ENCODE measurements at places on chromosomes 3 and 15.
A peak's percentile ranks its signal among the peaks of the same experiment; 100 is the strongest.

DNA sequence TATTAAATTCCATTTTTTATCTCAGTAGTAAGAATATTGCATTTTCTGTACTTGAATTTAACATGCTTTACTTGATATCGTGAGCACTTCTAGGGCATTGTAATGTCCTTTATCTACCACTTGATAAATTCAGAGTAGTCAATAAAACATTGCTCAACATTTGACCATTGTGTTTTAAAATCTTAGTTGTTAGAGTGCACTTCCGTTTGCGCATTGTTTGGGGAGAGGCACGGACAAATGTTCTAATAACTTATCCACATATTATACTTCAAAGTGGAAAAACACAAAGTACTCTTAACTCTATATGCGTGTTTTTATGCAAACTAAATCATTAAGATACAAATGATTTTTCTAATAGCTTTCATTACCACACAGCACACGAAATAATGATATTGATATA lies 419 bp downstream of the FAM227B start:
- peak; percentile 0 for DNase-seq

DNA sequence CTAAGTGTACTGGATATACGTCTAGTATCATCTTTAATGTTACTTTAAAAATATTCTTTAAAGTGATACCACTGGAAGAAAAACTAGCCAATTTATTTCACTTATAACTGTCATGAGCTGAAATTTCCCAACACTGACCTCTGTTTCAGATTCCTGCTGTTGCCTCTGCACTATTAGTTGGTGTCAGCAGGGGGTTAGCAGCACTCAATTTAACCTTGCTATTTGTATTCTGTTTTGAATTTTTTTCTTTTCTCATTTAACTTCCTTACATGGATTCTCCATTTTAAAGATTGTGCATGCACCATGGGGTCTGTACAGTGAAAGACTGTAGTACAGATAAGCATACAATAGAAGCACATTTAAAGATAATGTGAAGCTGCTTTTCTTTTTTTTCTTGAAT lies 169.2 kb downstream of the UBE2E2 start:
- no peak for DNase-seq

DNA sequence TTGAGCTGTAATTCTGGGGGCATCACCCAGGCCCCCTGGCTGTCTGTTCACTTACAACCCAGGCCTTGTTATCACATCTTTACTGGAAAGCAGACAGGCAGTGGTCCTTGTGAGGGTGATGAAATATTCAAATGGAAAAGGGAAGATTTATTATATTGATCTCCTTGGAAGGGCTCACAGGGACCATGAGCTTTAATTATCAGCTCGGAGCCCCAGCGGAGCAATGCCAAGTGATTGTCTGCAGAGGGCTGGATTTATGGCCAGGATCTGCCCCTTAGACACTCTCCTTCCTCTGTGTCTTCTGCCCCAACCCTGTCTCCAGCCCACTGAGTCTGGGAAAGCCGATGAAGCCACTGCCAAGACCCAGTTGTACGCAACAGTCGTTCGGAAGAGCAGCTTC lies 31.9 kb downstream of the CCDC33 start:
- no peak for DNase-seq

GRCh38 chr3:52471371-52472238 lies 16.2 kb downstream of the NISCH start:
- DNase-seq, result no peak

- DNase-seq, result no peak
These were observed 62.5 kb downstream of the ALCAM start for GRCh38 chr3:105429034-105429762.

GRCh38 chr3:100086401-100086800 lies 27.9 kb downstream of the FILIP1L start:
- no peak for DNase-seq

DNA sequence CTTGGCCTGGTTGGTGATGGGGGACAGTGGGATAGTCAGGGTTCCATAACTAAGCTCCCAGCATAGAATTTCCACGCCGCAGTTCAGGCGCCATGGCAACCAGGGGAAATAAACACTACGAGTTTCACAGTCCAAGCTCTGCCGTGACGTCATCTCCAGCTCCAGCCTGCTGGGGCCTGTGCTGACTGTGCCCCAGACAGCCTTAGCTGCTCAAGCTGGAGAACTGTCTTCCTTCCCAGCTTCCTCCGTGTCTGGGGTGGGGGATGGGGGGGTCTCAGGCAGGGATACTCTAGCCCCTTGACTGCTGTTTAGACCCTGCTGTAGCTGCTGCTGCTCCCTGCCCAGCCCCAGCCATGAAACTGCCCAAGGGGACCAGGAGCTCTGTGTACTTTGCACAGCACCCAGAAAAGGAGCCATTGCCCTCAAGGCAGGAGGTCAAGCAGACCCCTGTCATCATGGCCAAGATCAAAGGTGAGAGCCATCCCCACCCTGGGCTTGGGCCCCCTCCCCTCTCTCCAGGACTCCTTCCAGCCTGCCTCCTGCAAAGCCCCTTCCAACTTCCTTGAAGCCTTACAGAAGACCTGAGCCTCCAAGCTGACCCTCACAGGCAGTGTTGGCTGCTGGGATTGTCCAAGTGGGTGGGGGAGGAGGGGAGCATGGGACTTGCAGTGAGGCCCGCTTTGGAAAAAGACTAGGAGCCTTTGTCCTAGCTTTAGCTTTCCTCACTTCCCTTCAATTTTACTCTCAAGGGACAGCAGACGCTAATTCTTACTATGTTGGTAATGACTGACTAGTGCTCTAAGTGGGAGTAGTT lies 11.4 kb upstream of the CSPG4 start:
- no peak for DNase-seq

DNA sequence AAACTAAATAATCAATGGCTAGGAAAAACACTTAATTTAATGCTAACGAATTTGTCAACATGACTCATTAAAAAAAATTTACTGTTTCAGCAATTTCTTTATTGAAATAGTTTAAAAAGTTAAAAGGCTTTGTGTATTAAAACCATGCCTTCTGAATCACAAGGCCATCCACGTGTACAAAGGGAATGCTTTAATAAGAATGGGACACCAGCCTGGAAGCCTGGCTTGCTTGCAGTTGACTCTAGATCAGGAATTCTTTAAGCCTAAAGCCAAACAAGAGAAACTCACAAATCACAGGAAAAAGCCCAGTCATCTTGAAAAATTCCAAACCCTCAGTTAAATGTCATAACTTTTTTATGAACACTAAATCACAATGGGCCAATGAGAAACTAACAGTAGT lies 137.6 kb downstream of the PEAK1 start:
- no peak for DNase-seq

DNA sequence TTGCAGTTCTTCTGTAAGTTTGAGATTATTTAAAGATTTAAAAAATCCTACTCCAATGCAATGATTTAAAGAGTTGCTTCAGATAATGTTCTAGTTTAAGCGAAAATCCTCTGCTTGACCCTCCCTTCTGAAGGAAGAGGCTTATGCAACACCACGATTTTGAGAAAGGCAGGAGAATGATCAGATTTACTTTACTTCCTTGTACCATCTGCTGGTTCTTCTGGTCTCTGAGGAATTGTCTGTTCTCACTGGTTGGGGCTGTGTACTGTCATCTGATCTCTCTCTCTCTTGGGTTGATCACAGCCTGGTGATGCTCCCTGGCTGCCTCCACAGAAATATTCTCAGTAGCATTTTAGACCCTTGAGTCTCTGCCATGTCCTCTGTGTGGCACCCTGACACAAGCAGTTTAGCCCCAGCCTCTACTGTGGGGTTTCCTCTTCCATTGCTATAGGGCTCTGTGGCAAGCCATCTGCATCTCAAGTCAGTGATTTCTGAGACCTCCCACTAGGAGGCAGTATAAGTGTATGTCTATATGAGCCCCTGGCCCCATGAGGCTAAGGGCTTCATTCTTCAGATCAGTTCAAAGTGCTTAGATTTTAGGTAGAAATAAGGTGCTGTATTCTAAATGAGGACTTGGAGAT lies 50.8 kb upstream of the PLAAT1 start:
- no peak for DNase-seq

DNA sequence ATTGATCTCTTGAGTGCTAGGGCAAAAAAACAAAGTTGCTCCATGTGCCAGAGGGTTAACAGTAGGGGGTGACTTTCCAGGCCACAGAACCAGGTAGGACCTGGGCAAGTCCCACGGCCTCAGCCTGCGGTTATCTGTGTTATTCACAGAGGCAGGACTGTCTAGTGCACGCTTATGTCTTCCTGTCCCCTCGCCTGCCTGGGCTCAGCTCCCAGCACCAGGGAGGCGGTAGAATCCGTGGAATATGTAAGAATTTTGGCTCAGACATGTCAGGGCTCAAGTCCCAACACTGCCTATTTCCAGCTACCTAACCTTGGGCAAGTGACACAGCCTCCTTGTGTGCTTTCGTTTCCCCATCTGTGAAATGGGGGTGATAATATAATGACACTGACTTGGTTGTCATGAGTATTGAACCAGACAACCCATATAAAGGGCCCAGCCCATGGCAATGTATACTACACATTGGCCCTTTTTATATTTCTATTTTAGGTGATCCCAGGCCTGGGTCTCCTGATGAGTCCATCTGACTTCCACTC lies 44.3 kb upstream of the FLNB start:
- no peak for DNase-seq

DNA sequence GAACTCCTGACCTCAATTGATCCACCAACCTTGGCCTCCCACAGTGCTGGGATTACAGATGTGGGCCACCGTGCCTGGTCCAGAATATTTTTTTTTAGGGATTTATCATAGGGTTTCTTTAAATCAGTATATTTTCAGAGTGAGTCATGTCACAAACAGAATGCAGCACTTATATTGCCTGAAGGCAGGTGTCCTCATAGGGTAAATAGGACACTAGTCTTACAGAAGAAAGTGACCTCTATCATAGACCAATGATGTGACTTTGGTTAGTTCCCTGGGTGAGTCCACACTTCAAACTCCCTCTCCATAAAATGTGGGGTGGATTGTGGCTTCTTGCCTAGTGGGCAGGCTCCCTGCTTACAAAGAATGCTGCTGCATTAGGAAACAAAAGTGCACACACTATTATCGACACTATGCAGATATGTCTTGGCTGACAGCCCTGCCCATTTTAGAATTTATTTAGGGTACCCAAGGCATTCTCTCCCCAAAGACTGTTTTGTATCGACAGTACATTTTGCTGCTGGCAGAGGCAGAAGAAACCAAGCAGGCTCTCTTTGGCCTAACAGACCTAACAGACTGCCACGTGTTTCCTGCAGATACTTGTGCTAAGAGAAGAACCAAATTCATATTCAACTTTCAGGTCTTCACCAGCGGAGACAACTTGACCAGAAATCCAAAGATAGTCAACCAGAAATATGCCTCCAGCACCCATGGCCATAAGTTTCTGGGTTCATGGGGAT lies 125.0 kb downstream of the MOBP start:
- DNase-seq, result no peak

DNA sequence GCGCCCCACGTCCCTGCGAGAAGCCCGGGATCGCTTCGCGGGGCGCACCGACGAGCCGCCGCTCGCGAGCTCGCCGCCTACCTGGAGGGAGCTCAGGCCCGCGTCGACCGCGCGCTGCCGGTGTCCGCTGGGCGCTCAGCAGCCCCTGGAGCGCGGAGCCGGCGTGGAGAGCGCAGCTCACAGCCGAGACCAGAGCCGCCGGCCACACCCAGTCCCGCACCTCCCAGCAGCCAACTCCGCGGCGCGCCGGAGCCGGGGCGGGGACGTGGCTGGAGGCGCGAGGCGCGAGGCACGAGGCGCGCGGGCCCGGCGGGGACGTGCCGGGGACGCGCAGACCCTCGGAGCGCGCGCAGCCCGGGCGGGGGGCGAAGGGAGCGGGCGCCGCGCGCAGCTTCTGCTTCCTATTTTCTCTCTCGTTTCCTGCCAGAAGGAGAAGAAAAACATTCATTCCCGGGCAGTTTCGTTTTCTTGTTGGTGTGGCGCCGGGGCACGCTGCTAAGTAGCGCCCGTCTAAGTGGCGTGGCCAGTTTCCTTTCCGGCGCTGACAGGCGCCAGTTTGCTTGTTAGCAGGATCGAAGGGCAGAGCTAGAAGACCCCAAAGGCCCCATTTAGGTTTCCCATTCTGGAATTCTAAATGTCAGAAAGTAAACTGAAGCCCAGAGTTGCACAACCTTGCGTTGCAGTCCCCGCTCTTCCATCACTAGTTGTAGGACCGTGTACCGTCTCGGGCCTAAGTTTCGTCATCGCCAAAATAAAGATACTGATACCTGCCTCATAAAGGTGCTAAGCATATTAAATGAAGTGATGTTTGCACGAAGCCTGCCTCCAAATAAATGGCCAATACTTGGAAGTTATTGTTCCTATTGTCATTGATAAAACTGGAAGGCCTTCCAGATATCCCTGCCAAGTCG lies at the start of gene GNB4:
Gene GNB4 (minus strand): TSS at position 206 of the 911 bp plus-strand sequence. CDS start 25,270 bp downstream, outside the sequence.
- DNase-seq, result peak; percentile 24

GRCh38 chr15:34610354-34610753 lies 26.9 kb upstream of the GOLGA8B start:
- no peak for DNase-seq

GRCh38 chr3:147937341-147937740 lies 528.2 kb downstream of the ZIC1 start:
- no peak for DNase-seq

DNA sequence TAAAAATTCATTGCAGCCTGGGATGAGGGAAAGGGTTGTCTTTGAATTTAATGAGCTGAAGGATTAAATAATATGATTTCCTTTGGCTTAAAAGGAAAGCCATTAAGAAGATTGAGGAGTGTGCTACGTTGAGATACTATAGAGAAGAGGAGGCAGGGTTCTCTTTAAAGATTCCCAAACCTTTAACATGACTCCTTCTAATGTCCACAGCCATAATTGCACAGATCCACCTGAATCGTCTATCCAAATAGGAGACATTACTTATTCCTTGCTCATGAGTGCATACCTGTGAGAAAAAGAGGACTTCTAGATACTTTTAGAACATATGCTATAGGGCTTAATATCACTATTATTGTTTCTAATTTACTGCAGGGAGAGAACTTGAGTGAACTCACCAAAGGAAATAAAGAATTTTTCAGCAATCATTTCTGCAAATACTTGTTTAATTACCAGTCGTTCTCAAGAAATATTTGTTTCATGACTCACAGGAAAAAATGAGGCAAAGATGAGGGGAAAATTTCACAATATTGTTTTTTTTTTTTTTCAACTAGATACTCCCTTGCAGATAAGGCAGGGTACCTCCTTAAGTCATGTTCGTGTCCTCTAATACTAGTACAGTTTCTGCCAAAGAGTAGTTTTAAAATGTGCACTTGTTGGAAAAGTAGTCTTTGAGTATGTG lies 8.9 kb upstream of the SUCNR1 start:
- DNase-seq, result no peak

DNA sequence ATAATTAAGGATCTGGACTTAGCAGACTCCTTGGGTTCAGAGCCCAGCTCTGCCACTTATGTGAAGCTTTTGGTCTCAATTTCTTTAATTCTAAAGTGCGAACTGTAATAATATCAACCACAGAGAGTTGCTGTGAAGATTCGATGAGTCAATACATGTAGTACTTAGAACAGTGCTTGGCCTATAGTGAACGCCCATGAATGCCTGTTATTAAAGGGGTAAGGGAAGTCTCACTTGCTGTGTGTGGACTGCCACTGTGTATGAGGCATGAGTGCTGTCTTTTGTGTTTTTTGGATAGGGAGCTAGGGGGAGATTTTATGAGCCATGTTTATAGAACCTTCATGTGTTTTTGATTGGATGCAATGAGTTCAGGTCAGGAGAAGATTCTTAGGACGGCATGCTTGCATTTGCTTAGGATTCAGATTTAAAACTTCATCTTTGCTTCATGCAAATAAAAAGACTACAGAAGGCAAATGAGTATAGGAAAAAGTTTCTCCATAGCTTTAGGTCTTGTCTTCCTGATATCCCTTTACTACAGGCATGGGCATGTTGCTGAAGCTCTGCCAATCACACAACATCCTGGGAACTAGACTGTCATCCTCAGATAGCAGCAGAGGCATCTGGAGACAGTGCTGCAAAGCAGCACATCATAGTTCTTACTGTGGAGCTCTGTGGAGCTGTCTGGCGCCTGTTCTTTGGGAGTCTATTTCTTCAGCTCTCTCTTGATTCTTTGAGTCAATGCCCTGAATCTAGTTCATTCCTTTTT lies 50.0 kb downstream of the PLS1 start:
- DNase-seq, result no peak
